CD4-positive, alpha-beta T cell treated with Interleukin-21 for 1 hour (primary cell): ENCODE measurements at places on chromosomes 13 and 19.

- DNase-seq, result no peak
Measured at GRCh38 chr19:34480491-34480890, 1.1 kb upstream of the WTIP start.

- DNase-seq, result no peak
Measured at GRCh38 chr13:77946522-77946921, 27.9 kb upstream of the EDNRB start.

- DNase-seq, result no peak
Measured at GRCh38 chr13:90355162-90355751, 992.2 kb upstream of the MIR17HG start.

DNA sequence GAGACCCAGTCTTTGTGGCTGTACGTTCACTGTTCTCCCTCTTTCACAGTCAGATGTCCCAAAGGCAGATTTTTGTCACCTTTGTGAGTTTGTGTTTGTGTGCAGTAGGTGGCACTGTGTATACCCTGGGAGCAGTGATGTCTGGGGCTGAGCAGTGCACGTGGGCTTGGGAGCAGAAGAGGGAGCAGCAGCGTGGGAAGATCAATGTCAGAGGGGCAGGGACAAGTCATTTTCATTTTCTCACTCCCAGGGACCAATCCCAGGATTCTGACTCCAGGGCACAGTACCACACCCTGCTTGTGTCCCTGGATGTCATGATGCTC, 2.0 kb upstream of the PSG6 start:
- no peak for DNase-seq

DNA sequence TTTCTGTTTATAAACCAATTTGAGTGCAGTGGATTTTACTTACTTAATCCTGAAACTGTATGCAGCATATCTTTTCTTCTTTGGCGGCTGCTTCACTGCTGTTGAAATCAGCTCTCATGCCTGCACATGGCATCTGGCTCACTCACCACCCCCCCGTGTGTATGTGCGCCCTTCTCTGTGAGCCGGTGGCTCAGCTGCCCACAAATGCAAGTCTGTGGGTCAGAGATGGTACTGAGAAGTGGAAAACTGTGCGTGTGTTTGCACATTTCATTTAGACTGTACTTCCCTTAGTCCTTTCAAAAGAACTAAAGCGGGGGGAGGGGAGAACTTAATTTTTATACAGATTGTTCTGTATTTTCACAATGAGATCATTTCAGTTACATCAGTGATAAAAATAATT, 307.6 kb downstream of the SHISA2 start:
- no peak for DNase-seq

DNA sequence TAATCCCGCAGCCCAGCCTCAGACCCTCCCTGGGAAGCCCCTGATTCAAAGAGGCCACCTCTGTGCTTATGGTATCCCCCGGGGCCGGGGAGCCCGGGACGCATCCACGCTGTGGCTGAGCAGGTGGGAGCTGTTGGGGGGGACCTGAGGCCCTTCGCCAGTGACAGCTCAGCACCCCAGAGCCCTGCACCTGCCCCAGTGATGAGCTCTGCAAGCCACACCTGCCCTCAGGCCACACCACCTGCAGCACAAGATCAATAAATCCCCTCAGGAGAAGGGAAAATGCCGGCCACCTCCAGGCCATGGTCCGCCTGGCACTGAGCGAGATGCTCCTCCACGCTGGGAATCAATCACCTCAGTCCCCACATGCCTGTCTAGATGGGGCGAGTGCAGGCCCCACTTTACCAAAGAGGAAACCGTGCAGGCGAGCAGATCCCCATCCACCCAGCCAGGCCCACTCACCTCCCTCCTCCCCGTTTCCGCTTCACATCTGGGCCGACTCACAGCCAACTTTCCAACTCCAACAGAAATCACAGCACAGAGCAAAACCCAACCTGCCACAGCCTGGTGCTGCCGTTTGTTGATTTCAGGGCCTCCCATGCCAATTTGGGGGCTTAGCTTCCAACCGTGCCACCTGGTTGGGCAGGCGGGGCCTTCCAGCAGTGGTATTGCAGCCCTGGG, 12.8 kb downstream of the MOB3A start:
- DNase-seq, result peak; percentile 77

DNA sequence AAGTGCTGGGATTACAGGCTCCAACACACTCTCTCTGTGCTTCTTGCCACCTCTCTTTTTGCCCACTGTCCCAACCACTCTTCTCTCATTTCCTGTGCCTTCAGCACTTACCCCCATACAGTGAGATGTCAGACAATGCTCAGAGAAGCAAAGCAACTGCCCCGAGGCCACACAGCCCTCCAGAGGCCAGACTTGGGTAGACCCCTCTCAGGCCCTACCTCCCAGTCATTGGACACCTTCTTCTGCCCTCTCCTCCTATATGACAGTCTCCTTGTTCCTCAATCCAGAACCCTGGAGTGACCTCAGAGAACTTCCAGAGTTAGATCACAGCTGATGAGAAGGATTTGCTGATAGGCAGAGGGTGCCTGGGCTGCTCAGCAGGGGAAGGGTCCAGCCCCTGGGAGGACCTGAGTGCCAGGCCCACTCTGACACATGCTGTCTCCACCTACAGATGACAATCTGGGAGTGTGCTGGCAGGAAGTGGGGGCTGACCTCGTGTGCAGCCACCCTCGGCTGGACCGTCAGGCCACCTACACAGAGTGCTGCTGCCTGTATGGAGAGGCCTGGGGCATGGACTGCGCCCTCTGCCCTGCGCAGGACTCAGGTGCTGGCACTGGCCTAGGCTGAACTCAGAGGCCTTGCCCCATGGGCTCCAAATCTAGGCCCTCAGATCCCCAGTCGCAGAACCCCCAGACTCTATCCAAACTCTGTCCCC, 24.4 kb downstream of the LTBP4 start:
- DNase-seq, result no peak

GRCh38 chr19:30898353-30899103, 450.7 kb downstream of the TSHZ3 start:
- DNase-seq, result no peak

- no peak for DNase-seq
Measured at GRCh38 chr13:93927431-93927830, 552.1 kb downstream of the DCT start.
